Activated effector memory CD4-positive, alpha-beta T cell treated with anti-CD3 and anti-CD28 coated beads, Interleukin-2, amount 50 U/mL, for 16 hours (primary cell): ENCODE measurements at places on chromosomes 2 and 18.
A peak's percentile ranks its signal among the peaks of the same experiment; 100 is the strongest.

- DNase-seq: peak; percentile 66
Observed at GRCh38 chr2:29012211-29012681, 31.1 kb downstream of the TOGARAM2 start.

DNA sequence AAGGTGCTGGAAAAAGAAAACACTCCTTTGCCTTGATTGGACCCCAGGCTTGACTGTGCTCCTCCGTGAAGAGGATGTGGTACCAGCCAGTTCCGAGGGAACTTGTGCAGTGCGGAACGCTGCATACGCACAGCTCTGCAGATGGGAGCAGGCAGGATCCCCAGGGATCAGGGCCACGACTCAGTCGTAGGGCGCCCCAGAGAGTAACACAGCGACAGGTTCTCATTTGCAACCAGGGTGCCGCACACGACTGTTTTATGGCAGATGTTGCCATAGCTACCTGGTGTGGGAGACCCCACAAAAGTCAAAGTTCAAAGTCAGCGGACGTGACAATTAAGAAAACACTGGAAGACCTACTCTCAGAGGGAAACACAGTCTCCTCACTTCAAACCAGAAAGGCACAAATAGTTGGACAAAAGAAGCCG, 779 bp downstream of the MALL start:
- no peak for DNase-seq

GRCh38 chr18:31581498-31582197, 10.0 kb upstream of the TTR start:
- no peak for DNase-seq

DNA sequence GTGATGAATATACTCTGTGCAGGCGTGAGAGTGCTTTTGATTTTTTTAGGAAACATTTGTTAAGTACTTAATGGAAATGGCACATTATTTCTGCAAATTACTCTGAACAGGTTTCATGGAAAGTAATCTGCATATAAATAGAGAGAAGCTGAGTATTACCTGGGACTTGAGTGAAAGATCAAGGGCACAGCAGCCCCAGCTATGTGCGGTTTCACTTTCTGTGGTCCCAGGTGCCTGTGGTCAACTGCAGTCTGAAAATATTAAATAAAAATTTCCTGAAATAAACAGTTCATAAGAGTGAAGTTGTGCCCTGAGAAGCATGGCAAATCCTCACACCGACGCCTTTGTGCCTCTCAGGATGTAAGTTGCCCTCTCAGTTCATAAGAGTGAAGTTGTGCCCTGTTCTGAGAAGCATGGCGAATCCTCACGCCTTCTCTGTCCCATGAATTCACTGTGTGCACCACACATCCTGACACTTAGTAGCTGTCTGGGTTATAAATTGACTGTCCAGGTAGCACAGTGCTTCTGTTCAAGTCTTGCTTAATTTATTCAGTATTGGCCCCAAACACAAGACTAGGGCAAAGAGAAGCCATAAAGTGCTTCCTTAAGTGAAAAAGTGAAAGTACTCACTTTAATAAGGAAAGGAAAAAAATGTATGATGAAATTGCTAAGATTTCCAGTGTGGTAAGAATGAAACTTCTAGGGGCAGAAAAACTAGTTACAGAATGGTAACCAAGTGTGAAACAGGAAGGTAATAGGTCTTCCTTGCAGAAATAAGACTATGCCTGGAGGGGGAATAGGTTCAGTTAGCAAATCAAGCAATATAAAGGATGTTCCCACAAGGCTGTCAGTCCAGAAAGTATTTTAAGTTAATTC, 4.3 kb upstream of the SNTG2 start:
- no peak for DNase-seq

GRCh38 chr2:119136093-119136492, 22.5 kb downstream of the C1QL2 start:
- no peak for DNase-seq

DNA sequence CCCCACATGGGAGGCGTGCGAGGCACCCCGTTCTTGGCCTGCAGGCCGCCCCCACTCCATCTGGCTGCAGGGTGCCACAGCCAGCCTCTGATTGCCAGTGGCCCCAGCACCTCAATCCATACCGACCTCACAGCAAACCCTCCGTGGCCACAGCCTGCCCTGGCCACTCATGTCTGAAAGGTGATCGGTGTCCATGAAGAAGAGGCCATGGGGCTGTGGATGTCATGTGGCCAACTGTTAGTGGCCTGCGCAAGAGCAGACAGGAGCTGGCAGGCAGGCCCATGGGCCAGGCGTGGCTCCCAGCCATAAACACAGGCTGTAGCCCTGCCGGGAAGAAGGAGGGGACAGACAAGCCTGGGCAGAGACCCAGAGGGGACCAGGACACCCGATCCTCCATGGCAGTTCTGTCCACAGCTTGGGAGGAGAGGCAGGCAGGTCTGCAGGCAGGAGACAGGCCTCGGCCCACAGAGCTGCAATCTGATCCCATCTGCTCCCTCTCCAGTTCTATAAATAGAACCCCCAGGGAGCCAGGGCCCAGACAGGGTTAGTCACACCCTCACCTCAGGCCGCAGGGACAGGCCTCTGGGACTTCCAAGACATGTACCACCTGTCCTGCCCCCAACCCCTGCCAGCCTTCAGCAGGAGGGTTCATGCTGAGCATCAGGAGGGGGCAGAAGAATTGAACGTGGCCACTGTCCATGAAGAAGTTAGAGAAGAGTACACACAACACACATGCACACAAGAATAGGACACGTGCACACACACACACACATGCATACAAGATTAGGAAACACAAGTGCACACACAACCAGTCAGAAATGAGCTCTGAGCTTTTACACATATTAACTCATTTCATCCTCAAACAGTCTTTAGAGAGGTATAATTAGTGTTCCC, 16.9 kb downstream of the STEAP3 start:
- DNase-seq: no peak

GRCh38 chr2:167293172-167293781, 405.0 kb downstream of the XIRP2 start:
- DNase-seq: no peak

DNA sequence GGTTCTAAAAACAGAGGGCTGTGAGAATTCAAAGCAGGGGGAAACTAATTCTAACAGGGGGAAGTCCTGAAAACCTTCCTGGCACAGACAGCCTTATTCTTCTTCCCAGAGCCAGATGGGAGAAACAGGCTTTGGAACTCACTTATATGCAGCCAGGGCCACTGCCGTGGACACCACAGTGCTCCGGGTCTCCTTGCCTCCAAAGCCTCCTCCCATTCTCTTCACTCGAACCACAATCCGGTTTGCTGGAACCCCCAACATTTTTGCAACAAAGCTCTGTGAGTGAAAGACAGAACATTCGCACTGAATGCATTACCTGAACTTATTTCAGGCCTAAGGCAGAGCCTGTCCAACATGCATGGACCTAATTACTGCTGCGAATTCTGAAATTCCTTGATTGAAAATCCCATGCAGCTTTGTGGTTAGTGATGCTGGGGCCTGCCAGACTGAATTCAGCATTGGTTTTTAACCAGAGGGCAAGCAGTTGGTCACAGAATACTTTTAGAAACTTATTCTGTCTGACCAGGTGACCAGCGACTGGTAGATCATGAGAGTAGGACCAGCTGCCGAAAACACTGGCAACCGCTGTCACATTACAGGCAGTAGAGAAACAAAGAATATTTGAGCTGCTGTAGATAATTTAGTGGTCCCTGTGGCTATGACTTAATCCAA, 48.6 kb downstream of the XDH start:
- DNase-seq: no peak

DNA sequence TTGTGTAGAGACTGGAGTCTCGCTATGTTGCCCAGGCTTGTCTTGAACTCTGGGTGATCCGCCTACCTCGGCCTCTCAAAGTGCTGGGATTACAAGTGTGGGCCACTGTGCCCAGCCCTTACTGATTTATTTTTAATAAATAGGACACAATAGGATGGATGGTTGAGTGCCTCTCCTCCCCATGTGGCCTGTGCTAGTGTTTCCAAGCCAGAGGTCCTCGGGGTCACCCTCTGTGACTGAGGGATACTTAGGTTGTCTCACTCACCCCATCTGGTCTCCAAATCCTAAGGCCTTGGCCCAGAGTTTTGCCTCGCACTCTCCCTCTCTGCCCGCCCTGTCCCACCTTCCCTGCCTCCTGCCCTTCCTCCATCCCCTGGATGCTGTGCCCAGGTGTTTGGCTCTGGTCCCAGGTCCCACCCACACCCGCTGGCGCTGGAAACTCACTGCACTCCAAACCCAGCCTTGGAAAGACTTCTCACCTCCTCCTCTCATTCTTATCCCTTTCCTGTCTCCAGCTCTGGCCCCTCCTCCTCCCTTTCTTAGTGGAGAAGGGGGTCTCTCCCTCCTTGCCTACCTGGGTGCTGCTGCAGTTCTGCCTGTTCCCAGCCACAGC, 4.7 kb upstream of the ECEL1 start:
- no peak for DNase-seq

GRCh38 chr2:99613980-99614379, 124.2 kb upstream of the REV1 start:
- no peak for DNase-seq

DNA sequence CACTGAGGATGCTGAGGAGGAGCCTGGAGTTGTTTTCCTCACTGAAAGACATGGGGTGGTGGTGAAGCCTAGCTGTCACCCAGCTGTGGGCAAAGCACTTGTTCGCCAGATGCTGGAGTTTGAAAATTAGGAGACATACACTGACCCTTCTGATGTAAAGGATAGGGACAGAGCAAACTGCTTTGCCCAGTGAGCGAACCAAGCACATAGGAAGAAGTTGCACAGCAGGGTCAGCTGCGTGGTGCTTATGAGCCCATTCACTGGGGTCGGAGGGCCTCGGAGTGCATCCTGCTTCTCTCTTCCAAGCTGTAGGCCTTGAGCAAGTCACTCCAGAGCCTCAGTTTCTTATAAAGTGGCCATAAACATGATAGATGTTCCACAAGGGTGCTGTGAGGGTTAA, 50.9 kb downstream of the HK2 start:
- DNase-seq: no peak

- peak; percentile 69 for DNase-seq
Observed at GRCh38 chr2:227462462-227462951, 9.4 kb upstream of the AGFG1 start.

DNA sequence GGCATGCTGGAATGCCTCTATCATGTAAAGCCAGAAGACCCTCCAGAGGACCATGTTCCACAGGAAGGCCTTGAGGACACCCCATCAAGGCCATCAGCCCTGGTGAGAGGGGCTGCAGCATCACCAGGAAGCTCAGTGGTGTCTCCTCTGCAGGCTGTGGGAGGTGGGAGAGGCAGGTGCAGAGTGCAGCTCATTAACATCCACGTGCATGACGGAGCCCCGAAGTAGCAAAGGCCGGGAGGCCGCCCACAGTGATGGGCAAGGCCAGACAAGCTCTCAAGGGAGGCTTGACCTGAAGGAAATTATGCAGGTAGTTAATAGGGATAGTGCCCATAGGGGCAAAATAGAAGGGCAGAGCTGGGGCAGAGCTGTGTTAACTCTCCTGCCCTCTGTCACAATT, 30.3 kb upstream of the SMCHD1 start:
- no peak for DNase-seq

- DNase-seq: no peak
Observed at GRCh38 chr2:105116348-105116747, 78.5 kb downstream of the MRPS9 start.

GRCh38 chr2:217431577-217432269, 571.1 kb downstream of the TNS1 start:
- no peak for DNase-seq

DNA sequence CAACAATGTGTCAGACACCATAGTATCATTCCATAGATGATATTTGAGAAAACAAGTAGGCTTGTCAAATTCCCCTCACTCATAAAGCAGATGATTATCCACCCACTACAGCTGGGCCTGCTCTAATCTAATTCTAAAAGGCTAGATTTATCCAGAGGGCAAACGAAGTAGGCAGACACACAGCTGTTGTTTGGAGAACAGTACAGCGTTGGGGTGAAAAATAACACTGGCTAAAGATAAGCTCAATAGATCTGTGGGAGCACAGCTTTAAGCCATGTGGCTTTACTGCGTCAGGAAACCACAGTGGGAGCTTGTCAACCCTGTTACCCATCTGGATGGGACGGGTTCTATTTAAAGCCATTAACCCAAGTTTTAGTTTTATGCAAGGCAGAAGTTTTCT, 48.9 kb upstream of the COBLL1 start:
- no peak for DNase-seq

DNA sequence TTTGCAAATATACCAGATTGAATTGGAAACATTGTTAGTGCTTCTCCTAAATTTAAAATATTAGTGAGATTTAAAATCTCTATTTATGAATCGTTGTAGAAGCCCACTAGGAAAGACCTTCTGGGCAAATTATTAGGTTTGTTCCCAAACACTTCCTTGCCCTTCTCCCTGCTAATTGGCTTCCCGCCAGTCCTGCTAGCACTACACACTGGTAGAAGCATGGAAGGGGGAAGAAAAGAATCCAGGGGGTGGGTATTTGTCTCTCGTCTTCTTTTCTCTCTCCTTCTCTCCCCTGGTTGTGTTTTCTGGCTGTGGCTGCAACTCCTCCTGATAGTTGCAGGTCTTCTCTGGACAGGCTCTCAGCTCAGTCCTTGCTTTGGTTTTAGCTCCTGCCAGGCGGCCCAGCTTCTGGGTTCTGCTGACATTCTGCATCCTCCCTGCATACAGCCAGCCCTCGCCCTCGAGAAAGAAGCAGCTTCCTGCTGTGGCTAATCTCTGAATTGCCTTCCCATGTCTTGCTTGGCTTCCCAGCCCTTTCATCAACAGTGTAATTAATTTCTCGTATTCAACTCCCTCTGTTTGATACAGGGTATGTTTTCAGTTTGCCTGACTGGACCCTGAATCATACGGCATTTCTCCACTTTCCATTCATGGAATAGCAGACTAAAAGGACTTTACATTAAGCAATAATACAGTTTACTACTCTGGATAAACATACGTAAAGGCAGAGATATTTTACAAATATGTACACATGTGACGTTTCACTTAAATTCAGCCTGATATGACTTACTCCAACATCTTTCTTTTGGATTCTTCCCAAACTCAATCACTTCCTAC, 6.9 kb upstream of the PARD3B start:
- DNase-seq: no peak

DNA sequence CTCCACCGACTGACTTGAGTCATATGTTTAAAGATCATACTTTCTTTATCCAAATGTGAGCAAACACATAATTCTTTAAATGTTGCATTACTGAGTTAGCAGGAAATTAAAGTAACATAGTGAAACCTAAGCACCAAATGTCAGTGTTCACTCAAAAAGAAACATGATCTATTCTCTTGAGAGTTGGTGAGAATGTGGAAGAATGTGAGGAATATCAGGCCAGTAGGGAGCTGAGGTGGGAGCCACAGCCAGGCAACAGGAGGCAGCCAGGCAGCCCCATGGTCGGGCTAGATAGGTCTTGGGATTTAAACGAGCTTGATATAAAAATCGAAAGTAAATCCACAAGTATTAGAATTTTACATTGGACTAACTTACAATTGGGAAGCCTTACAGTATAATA, 198.1 kb upstream of the SH3BP4 start:
- no peak for DNase-seq

DNA sequence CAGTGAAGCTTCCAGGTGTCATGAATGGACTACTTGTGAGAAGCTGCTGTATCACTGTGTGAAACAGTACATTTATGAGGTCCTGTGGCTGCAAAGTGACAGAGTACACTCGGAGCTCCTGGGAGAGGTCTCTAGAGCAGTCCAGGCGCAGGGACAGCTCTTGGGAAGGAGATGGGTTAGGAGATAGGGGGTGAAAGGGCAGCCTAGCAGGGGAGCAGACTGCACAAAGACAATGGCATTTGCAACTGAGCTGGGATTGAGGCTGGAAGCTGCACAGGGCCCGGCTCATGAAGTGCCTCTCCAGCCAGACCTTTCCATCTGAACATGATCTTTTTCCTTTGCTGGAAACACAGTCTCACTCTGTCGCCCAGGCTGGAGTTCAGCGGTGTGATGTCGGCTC, 83.6 kb downstream of the RHOB start:
- DNase-seq: no peak

- no peak for DNase-seq
Observed at GRCh38 chr2:142980246-142981068, 103.0 kb downstream of the KYNU start.
